ENCODE measurements at places on chromosomes 11 and 22.

- DNase-seq, result no peak
Observed at GRCh38 chr11:106998916-106999188, 19.4 kb downstream of the GUCY1A2 start.

DNA sequence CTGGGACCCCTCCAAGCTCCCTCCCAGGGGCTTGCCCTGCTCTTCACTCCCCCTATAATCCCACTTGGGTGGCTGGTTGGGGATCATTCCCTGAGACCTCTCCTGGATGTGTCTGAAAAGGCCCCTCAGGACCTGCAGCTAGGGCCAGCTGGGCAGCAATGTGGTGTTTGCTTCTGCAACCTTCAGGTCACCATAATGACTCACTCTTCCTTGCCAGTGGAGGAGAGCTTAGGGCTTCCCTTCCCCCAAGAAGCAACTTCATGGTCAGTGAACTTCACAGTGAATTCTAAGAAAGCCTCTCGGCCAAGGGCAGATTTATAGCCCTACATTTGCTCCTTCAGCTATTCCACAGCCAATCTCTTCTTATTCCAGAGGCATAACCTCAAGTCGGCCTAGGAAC, 45.1 kb upstream of the TSPAN18 start:
- DNase-seq, result no peak

DNA sequence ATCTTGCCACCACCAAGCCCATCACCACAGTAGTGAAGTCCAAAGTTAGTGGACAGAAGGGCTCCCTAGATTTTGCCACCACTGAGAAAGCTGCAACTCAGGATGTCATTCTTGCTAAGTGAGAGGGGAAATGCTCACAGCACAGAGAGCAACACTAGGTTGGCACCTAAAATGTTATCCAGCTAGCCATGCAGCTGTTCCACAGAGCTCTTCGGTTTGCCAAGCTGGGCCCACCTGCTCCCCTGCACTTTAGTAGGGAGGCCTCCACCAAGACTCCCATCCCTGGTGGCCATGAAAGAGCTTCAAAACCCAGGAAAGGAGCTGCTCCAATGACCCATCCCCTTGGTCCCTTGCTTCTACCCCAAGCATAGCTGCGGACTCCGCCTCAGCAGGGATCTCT, 63.8 kb downstream of the TRIM29 start:
- DNase-seq, result no peak

DNA sequence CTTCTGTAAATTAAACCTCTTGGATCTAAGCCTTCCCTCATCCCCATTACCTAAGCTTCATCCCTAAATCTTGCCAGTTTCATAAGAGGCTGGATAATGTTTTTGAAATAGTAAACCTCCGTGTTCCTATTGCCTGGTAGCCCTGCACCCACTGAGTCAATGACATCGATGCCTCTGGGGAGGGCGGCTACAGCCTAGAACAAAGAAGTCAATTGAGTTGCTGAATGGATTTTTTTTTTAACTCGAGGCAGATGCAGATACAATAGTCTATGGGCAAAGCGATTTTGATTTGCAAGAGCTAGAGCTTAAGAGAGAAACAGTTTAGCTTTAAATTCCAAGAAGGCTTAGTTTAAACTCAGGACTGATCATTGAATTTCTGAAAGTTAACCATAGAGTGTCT, 121.3 kb downstream of the NECTIN1 start:
- DNase-seq, result no peak

GRCh38 chr11:73252577-73253191, 19.5 kb upstream of the P2RY6 start:
- DNase-seq, result peak; percentile 7

DNA sequence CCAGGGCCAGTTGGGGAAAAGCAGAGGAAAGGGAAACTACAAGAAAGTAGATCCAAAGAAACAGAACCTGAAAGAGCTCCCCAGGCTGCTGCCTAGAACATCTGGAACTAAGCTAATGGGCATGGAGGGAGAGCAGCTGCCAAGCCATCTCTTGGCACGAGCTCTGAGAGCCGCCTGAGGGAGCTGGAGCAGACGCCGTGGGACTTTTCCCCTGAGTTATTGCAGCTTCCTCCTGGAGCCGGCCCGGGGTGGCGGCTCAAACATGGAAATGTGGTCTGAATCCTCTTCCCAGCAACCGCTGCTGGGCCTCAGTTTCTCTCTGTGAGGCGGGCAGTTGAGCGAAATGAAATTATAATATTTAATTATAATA, 41.8 kb downstream of the LIF start:
- DNase-seq, result no peak

- DNase-seq, result no peak
Observed at GRCh38 chr11:64796047-64796756, 6.8 kb downstream of the MAP4K2 start.

DNA sequence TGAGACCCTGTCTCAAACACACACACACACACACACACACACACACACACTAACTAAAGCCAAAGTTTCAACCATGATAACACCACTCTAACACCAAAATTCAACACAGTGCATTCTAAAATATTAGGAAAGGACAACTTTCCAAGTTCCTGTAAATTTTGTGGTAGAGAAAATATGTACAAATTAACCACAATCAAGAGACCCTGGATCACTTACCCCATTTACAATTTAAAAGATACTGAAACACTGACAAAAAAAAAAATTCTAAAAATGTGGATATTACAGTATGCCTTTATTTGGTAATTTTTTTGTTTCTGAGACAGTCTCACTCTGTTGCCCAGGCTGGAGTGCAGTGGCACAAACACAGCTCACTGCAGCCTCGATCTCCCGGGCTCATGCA, 9.7 kb downstream of the MRTFA start:
- no peak for DNase-seq
